ENCODE measurements at places on chromosomes 3 and 15.
A peak's percentile ranks its signal among the peaks of the same experiment; 100 is the strongest.

DNA sequence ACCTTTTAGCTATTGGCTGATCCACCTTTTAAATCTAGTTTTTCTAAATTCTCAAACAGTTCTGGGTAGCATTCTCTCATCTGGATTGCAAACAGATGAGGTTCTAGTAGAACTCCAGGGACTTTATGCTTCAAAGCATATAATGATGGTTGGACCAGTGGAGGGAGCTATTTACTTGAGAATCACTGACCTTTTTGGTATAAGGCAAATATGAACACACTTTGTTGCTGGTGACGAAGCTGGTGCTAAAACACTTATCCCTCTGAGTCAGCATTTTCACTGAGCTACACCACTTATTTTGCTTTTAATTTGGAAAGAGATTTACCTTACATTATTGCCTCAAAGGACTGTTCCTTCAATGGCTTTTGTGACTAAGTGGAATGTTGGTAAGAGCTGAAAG lies 58.6 kb upstream of the SLITRK3 start:
- DNase-seq = peak; percentile 72

DNA sequence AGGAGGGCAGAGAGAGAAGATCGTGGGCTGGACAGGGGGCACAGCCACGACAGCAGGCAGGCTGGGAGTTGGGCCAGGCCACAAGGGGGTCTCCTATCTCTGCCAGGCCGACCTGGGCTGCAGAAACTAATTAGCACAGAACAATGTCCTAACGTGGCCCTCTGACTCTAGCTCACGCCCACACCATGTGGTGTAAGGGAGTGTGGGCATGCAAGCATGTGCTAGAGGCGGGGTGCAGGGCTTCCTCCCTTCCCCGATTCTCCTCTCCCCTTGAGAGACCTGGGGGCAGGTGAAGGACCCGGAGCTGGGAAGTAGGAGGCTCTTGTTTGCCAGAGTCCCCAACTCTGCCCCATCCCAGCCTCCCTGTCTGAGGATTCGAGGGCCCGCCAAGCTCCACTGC lies 65.5 kb downstream of the LINGO1 start:
- DNase-seq = no peak

GRCh38 chr15:89801471-89802195 lies 13.0 kb downstream of the ANPEP start:
- DNase-seq = no peak

- no peak for DNase-seq
These were observed 1.1 kb upstream of the RNU6-1 start for GRCh38 chr15:67840749-67841512.

Measured in GM23338 (cell line).